NCI-H2081 (cell line): ENCODE measurements at places on chromosomes 7 and 10.

- DNase-seq = no peak
Observed at GRCh38 chr10:6009150-6009549, 31.8 kb upstream of the IL15RA start.

DNA sequence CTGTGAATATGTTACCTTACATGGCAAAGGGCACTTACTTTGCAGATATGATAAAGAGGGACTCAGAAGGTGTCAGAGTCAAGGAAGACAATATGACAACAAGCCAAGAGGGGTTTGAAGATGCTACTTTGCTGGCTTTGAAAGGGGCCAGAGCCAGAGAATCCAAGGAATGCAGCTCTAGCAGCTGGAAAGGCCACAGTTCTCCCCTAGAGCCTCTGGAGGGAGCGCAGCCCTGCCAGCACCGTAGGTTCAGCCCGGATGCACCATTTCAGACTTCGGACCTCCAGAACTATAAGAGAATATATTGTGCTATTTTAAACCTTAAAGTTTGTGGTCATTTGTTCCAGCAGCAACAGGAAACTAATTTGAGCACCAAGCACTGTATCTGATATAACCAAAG lies 32.9 kb upstream of the WDR11 start:
- no peak for DNase-seq

GRCh38 chr7:135815033-135815432 lies 66.4 kb upstream of the FAM180A start:
- no peak for DNase-seq

DNA sequence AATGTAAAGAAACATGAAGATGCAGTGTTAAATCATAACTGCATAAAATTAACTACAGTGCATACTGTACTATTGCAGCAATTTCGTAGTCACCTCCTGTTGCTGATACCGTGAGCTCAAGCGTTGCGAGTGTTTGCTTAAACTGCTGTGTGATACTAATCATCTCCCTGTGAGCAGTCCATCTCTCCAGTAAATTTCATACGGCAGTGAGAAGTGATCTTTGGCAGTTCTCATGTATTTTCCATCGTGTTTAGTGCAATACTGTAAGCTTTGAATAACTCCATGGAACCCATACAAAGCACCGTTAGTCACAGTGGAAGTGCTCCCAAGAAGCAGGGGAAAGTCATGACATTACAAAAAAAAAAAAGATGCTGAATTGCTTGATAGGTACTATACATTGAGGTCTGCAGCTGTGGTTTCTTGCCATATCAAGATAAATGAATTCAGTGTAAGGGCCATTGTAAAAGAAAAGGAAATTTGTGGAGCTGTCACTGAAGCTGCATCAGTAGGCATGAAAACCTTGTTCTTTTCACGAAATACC lies 360.4 kb downstream of the EXOC4 start:
- DNase-seq = peak; percentile 68

GRCh38 chr7:134071355-134072331 lies 55.5 kb upstream of the LRGUK start:
- DNase-seq = no peak

GRCh38 chr7:12550956-12551355 lies 19.6 kb upstream of the SCIN start:
- DNase-seq = no peak

GRCh38 chr7:55469271-55469681 lies 103.0 kb downstream of the VOPP1 start:
- no peak for DNase-seq

- DNase-seq = peak; percentile 48
Observed at GRCh38 chr7:91089382-91089963, 174.8 kb upstream of the FZD1 start.

GRCh38 chr7:24896031-24896501 lies 83.9 kb downstream of the OSBPL3 start:
- no peak for DNase-seq

- DNase-seq = no peak
Observed at GRCh38 chr7:93949423-93949822, 27.9 kb downstream of the GNG11 start.

- DNase-seq = no peak
Observed at GRCh38 chr10:62613859-62614258, 190.7 kb upstream of the ADO start.

- no peak for DNase-seq
Observed at GRCh38 chr10:87696922-87697745, 37.5 kb downstream of the PAPSS2 start.

DNA sequence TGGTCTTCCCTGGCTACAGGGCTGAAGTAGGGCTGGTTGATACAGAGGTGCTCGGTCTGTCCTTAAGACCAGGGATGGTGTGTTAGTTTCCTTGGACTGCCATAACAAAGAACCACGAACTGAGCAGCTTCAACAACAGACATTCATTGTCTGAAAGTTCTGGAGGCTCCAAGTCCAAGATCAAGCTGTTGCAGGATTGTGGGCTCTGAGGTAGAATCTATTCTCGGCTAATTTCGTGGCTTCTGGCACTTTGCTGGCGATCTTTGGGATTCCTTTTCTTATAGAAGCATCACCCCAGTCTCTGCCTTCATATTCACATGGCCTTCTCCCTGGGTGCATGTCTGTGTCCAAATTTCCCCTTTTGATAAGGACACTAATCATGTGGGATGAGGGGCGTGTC lies 112.1 kb upstream of the ITGB1 start:
- DNase-seq = no peak

- no peak for DNase-seq
Observed at GRCh38 chr7:99267841-99268576, 4.6 kb upstream of the MYH16 start.

- no peak for DNase-seq
Observed at GRCh38 chr7:136198168-136198567, 221.0 kb upstream of the MTPN start.

DNA sequence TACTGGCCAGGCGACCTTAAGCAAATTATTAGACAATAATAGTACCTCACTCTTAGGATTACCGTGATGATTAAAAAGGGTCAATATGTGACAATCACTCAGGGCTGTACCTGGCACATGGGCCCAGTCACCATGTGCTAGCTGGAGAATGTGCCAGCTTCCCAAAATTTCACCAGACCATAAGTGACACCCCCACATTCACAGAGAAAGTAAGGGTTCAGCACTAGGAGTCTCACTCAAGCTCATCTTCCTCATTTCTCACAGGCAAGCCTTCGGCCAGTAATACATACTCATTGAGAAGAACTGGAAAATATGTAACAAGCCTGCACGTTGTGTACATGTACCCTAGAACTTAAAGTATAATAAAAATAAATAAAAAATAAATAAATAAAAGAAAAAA lies 22.4 kb upstream of the C10orf71 start:
- DNase-seq = no peak

- DNase-seq = no peak
Observed at GRCh38 chr10:49299816-49300139, 808 bp downstream of the C10orf71 start.

DNA sequence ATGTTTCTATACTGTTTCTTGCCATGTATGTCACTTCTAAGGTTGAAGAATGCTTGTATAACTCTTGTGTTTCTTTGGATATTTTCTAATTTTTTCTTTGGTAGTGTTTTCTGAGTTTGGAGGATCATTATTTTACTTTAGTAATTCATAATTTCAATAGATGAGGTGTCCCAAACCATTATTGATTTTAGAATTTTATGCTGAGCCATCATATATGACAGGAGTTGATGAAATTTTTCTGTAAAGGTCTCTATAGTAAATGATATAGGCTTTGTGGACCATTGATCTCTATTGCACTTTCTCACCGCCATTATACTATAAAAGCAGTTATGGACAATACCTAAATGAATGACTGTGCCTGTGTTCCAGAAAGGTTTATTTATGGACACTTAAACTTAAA lies 183.3 kb upstream of the PPP1R3A start:
- no peak for DNase-seq

DNA sequence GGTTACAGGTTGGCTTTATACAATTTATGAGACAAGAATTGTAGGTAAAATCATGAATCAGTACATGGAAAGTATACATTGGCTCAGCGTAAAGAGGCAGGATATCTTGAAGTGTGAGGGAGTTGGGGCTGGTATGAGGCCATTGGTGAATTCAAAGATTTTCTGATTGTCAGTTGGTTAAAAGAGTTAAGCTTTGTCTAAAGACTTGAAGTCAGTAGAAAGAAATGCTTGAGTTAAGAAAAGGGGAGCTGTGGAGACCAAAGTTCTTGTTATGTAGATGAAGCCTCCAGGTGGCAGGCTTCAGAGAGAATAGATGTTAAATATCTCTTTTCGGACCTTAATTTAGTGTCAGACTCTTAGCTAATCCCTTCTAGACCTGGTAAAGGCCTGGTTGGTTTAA lies 341.0 kb downstream of the GALNT17 start:
- no peak for DNase-seq

DNA sequence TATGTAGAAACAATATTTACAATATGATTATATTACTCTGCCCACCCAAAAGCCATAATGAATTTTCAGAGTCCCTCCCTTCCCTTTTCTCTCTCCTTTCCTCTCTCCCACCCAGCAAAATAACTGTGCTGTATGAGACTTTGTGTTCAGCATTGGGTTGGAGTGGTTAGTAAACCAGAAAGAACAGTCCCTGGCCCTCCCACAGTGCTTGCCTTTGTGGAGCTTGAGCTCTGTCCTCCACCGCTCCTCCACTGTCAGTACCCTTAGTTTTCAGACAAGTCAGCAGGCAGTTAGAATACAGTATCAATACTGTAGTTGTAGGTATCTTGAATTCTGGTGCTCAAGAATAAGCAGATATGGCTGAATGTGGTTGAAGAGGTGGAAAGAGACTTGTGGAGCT lies 92.7 kb downstream of the CDK14 start:
- DNase-seq = no peak

- no peak for DNase-seq
Observed at GRCh38 chr10:121879476-121879875, 48.4 kb downstream of the ATE1 start.

GRCh38 chr10:18658271-18659124 lies 733 bp upstream of the ARL5B start:
- no peak for DNase-seq

DNA sequence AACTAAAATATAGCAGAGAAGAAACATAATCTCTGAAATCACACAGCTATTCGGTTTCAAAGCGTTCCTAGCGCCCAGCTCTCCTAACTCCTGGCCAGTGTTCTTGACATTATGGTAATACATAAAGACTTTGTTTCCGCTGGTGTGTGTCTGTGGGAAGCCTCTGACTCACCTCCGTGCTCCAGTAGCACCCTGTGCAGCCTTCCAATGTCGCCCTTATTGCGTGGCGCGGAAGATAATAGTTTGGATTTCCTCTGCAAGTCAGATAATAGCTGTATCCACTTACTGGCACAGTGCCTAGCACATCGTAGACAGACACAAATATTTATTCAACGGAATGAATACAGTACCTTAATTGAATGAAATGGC lies 570 bp downstream of the BMS1 start:
- DNase-seq = peak; percentile 85
